Urothelium cell line (cell line): ENCODE measurements at places on chromosomes 5 and 9.

- peak; percentile 38 for DNase-seq
Observed at GRCh38 chr5:9348401-9348996, 197.4 kb downstream of the SEMA5A start.

DNA sequence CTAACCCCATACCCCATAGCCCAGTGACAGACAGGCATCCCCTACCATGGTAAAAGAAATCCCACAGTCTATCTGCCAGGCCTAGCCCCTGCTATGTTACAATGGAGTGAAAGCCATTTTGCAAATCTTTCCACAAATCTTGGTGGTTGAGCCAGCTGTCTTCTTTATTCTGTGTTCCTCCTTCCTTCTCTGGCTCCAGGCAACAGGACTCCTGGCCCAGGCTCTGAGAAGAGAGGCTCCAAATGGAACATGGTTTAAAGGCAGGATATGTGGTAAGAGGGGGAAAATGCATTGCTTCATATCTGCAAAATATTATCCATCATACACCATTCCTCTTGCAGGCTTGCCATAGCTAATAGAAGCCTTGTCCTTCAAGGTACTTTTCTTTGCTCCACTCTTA is 25.2 kb downstream of the FGF1 start:
- no peak for DNase-seq

DNA sequence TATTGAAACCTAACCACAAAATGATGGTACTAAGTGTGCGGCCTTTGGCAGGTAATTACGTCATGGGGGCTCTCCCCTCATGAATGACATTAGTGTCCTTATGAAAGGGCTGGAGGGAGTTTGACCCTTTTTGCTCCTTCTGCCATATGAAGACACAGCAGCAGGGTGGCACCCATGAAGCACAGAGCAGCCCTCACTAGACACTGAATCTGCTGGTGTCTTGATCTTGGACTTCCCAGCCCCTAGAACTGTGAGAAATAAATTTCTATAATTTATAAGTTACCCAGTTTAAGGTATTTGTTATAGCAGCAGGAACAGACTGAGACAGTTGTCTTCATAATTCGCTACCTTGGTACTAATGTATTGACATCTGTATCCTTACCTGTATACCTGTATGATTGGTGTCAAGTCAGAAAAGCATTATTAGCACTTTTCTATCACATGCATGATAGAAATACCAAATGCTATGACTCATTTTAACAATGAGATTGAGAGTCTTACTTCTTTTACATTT is 80.4 kb downstream of the GCNT4 start:
- DNase-seq, result no peak

- peak; percentile 44 for DNase-seq
Observed at GRCh38 chr5:78547731-78548615, 100.6 kb downstream of the LHFPL2 start.

- DNase-seq, result no peak
Observed at GRCh38 chr9:101054657-101055056, 26.1 kb downstream of the PLPPR1 start.
